ENCODE measurements at places on chromosomes 11 and 22. TPM values are rescaled to one million over a fixed set of nuclear protein-coding genes. Genes with fewer than 3 reads are reported as not detected.
A peak's percentile ranks its signal among the peaks of the same experiment; 100 is the strongest.

Gene ZNF408
- 16.1 TPM for total RNA-seq

DNA sequence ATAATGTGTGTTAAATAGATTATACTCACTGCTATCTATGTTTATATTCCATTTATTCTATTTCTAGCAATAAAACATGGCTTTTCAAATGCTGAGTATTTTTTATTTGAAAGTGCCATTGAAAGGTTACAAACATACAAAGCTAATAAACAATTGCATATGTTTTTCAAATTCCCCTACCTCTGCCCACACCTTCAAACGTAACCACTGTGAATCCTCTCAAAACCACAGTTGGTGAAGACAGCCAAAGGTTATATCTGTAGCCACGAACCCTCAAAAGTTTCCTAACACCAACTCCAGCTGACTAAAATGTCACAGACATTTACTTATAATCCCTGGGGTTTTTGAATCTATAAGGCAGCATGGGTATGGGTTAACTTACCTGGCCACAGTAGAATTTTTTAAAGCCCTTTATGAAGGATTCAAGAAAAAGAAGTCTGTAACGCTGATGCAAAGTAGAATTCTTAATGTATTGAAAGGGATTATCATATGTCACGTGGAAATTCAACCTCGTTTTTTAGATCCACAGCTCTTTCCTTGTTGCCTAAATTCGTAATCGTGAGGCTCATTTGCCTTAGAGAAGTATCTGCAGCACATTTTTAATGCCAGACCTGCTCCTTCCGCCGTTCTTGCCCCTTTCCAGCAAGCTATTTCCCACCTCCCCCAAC is 122.5 kb upstream of the ZC3H12C start:
- DNase-seq: no peak

GRCh38 chr11:110787680-110788079 is 75.4 kb upstream of the ARHGAP20 start:
- no peak for DNase-seq

DNA sequence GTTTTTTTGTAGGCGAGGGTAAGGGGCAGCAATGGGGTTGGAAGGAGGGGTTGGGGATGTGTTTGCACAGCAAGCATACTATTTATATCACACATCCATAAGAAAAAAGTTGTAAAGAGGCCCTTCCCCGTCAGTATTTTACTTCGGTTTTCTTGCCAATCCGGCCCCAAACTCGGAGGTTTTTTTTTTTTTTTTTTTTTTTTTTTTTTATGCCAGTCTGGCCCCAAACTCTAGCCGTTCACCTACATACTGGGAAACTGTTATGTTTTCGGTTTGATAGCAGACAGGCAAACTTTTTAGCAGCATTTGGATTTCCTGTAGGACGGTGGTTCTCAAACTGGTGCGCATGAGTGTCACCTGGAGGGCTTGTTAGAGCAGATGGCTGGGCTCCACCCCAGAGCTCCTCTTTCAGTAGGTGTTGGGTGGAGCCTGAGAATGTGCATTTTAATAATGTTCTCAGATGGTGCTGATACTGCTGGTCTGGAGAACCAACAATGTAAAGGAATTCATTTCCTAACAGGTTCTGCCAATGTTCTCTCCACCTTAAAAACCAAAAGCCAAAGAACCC is 76.5 kb upstream of the ZBED5 start:
- DNase-seq: no peak

GRCh38 chr11:118998822-118999221 is 884 bp downstream of the CENATAC start:
- DNase-seq: peak; percentile 65

DNA sequence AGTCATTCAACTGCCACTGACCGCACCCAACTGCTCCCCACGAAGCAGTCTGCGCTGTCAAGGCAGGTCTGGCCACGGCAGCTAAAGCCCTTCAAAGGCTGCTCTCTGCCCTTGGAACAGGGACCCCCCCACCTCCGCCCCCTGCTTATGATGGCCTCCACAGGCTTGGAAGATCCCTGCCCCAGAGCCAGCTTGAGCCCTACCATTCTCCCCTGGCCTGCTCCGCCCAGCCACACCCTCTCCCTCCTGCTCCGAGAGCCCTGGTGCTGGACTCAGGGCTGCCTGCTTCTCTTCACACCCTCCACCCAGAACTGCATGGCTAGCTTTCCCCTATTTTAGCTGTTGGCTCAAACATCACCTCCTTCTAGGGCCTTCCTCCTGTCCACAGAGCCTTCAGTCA is 19.0 kb downstream of the ZMAT5 start:
- no peak for DNase-seq

Gene BTG4
- total RNA-seq: not detected

DNA sequence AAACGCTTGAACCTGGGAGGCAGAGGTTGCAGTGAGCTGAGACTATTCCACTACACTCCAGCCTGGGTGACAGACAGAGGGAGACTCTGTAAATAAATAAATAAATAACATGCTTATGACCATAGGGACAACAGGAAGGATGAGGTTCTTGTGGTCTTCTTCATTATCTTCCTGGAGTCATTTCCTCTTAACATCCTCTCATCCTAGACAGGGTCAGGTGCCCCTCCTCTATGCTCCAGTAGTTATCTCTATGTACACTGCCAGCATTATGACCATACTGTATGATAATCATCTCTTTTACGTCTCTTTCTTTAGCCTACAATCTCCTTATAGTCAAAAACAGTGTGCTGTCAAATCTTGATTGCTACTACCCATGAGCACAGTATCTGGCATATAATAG is 17.7 kb downstream of the RAB30 start:
- DNase-seq: no peak

- no peak for DNase-seq
Observed at GRCh38 chr11:61955422-61956135, 5.4 kb downstream of the BEST1 start.

- DNase-seq: no peak
Observed at GRCh38 chr22:29391546-29391945, 3.2 kb upstream of the AP1B1 start.

- no peak for DNase-seq
Observed at GRCh38 chr11:113849713-113850112, 25.7 kb downstream of the USP28 start.

DNA sequence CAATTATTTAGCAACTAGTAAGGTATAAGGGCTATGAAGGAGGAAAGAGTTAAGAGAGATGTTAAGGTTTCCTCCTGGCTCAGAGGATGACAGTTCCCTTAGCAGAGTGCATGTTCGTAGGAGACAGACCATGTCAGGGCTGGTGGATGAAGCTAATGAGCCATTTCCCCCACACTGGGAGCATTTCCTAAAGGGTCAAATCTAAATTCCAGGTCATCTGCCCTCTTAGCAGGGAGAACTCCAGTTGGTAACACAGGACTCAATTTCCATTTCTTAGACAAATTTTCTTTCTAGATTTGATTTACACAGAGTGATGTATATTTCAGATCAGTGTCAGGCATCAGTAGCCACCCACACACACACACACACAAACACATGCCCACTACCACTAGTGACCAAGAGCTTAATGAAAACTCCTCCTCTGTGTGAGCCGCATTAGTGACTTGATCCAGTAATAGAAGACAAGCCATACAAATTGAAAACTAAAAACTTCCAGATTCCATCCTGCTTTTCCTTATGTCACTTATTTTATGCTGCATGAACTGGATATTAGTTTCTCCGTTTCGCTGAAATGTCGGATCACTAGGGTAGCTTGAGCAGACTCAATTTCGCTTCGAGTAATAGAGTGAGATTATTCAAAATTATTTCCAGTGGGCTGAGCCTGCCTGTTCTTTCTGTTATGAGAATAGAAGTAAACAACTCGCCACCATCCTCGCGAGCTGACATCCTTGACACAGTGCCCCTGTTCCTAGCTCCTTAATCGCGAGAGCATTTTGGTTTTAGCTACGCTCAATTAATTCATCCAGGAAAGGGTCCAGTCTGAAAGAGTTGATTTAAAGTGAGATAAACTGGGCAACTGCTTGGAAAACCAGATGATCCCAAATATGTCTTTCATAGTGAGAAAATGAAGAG is 582.6 kb downstream of the SOX6 start:
- DNase-seq: no peak

DNA sequence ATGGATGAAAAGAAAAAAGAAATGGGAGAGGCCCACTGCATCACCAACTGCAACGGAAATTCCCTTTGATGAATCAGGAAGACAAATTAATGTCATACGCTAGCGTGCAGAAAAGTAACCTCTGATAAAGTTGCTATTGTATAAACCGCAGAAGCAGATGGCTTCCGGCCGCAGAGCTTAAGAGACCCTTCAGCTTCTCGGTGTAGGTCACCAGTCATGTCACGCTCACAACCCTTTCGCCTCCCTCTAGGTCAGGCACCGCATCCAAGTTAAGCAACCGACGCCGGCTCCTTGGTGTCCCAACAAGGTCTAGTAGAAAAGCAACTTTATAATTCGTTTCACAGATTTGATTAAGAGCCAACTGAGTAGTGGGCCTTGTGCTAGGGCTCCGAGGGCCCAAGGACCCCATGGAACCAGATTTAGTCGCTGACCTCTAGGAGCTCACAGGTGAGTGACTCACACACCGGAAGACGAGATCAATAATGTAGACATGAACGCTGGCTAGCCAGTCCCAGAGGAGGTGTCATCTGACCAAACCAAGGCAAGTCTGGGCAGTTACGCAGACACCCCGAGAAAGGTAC is 1.2 kb upstream of the ZFP91 start:
- DNase-seq: peak; percentile 69

Gene FUT4
- total RNA-seq: 9.4 TPM

DNA sequence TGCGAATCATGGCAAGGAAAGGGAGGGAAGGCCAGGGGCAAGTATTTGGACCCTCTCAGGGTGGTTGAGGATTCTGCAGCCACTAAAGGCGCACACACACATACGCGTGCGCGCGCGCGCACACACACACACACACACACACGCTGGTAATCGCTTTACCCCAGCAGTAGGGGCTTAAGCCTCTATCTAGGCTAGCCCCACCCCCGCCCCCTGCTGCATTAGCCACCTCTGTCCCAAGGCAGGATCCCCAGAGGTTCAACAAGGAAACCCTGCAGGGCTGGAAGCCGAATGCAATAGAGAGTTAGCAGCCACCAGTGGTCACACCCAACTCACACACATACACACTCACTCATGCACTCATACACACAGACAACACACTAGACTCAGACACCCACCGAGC is 28.6 kb upstream of the ELFN2 start:
- no peak for DNase-seq

GRCh38 chr11:34840736-34841386 is 75.3 kb downstream of the APIP start:
- DNase-seq: peak; percentile 29

DNA sequence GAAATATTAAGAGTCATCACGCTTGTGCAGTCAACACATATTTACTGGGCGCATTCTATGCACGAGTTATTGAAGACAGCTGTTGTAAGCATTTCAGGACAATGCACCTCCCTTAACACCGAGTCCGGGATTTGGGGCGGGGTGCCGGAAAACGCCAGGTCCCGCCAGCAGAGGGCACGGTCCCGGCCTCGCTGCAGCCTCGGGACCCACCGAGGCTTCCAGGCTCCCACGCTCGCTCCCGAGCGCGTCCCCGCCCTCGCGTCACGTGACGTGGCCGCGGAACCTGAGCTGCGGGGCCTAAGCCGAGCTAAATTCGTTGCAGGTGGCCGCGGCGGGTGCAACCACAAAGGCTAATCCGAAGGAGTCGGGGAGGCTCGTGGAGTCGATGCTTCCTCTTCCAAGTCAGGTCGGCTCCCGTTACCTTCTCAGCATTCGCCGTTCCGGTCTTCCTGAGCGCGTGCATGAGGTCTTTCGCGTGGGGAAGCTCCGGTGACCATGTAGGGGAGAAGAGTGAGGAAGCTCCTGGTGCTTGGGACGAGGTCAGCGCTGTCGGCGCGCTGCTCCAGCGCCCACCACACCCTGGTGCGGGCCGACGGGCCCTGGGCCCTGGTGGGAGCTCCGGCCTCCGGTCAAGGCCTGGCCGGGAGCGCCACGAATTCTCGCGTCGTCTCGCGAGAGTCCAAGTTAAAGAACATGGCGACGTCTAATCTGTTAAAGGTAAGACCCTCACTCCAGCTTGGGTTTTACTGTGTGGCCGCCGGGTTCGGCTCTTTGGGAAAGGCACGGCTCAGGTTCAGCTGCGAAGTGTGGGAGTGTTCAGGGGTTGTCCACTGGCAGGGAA is at the start of gene CUL5:
CUL5 (plus strand) TSS at position 243 of the 841 bp plus-strand sequence; CDS start at position 694, 451 bp downstream.
- peak; percentile 91 for DNase-seq

DNA sequence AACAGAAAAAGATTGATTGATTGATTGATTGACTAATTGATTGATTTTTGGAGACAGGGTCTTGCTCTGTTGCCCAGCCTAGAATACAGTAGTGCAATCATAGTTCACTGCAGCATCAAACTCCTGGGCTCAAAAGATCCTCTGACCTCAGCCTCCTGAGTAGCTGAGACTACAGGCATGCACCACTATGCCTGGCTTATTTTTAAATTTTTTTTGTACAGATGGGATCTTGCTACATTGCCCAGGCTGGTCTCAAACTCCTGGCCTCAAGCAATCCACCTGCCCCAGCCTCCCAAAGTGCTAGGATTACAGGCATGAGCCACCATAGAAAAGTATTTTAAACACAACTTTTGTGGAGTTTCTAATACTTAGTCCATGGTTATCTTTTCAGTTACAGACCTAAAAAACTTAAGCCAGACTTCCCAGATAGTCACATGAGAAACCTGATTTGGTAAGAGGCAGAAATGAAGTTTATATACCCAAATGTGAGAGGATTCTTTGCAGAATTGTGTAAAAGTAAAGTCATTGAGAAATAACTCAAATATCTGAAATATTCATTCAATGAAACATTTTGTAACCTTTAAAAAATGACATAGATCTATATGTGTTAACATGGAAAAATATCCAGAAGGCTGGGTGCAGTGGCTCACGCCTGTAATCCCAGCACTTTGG is 186.5 kb downstream of the SWAP70 start:
- DNase-seq: no peak

DNA sequence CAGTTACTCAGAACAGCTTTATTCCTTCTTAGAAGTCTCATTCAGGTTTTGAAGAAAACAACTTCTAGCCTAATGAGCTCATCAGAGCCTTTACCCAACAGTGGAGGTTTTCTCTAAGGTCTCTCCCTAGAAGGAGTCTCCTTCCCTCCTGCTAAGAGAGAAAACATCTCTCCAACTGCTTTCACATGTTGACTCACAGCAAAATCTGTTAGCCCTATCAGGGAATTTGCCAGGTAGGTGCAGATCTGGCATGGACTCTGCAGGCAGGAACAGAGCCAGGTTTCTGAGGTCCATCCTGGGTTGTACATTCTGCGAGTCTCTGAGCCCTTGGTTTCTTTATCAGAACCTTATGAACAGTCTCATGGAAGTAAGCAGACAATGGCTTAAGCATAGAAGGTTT is 214.4 kb downstream of the HIPK3 start:
- no peak for DNase-seq

Data from MG63 (cell line).